GM12878 (cell line): ENCODE measurements at places on chromosomes 12 and 14. TPM values are rescaled to one million over a fixed set of nuclear protein-coding genes. Genes with fewer than 3 reads are reported as not detected.

Gene PLXNC1
- total RNA-seq = 35.2 and 36.4 TPM in 2 replicates

Gene IGF1
- 3.2 and 3.4 TPM in 2 replicates for total RNA-seq

Gene FGF6
- not detected in 2 replicates for total RNA-seq

Gene SYNDIG1L
- total RNA-seq = not detected in 2 replicates

Gene SLCO1B1
- not detected in 2 replicates for total RNA-seq

Gene CCDC184
- total RNA-seq = not detected in 2 replicates

Gene PZP
- not detected in 2 replicates for total RNA-seq

Gene AMDHD1
- total RNA-seq = 0.15 TPM in 1 of 2 replicates, not detected in the other

Gene STK38L
- 110 and 131 TPM in 2 replicates for total RNA-seq

Gene MGST1
- total RNA-seq = 67.0 and 71.3 TPM in 2 replicates

Gene OR4K5
- not detected in 2 replicates for total RNA-seq

Gene CAPZA3
- total RNA-seq = not detected in 2 replicates

Gene HHIPL1
- total RNA-seq = not detected in 2 replicates

Gene GPR162
- total RNA-seq = not detected in 2 replicates

Gene PRR4
- total RNA-seq = 1.6 and 2.2 TPM in 2 replicates

Gene LIN7A
- 0.08 and 0.35 TPM in 2 replicates for total RNA-seq

Gene HNF1A
- 0.10 TPM in 1 of 2 replicates, not detected in the other for total RNA-seq
